ENCODE measurements at places on chromosomes 12 and 14.

GRCh38 chr12:117622087-117622486, 260.7 kb upstream of the NOS1 start:
- no peak for DNase-seq

GRCh38 chr14:95667249-95667693, 19.0 kb upstream of the TCL1B start:
- DNase-seq = no peak

GRCh38 chr12:94614288-94614721, 36.1 kb downstream of the TMCC3 start:
- DNase-seq = no peak

GRCh38 chr12:62258941-62259630, 1.1 kb upstream of the USP15 start:
- no peak for DNase-seq

- no peak for DNase-seq
Observed at GRCh38 chr14:59107819-59108218, 80.6 kb upstream of the DAAM1 start.

GRCh38 chr14:94768521-94769390, 1.2 kb downstream of the GSC start:
- no peak for DNase-seq

DNA sequence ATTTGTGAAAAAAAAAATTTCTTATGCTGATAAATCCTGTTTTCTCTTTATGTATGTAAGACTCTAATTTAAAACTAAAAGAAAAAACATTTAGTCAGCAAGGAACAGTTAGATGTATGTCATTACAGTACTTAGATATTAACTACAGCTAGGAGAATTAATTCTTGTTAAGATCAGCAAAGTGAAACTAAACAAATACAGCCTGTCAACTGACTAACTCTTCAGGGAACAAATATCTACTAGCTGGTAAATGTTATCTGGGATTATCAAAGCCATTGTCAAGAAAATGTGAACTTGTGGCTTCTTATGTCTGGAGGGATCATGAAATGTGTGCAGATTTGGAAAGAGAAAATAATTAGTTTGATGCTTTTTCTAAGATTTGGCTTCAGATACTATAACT, 27.5 kb downstream of the MGAT4C start:
- DNase-seq = no peak

- DNase-seq = no peak
Observed at GRCh38 chr12:2819810-2820209, 7.3 kb downstream of the ITFG2 start.

GRCh38 chr12:97075161-97075933, 168.3 kb downstream of the NEDD1 start:
- DNase-seq = peak; percentile 28

DNA sequence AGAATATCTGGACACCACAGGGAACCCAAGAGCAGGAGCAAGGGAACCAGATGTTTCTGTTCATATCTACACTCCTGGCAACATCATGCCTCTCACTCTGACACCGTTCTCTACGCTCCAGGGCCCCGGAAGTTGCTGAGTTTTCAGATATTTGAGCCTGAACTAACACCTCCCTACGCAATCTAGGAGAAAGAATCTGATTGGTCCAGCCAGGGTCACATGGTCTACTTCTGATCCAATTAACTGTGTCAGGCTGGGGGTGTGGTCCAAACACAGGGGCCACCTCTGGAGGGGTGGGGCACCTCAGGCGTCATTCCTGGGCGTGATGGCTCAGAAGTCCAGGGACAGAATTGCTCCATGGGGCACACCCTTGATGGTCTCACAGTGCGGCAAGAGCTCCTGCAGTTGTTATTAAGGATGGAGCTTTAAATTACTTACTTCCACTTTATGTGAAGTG, 165.5 kb downstream of the PTPN11 start:
- DNase-seq = no peak

- DNase-seq = no peak
Observed at GRCh38 chr14:55249423-55249822, 21.8 kb upstream of the FBXO34 start.

GRCh38 chr12:55736780-55737580, 5.9 kb upstream of the GDF11 start:
- no peak for DNase-seq

- DNase-seq = no peak
Observed at GRCh38 chr14:93276031-93276716, 56.7 kb downstream of the BTBD7 start.

GRCh38 chr14:78090864-78091263, 79.3 kb upstream of the NRXN3 start:
- DNase-seq = no peak

- no peak for DNase-seq
Observed at GRCh38 chr14:58167057-58167456, 15.0 kb upstream of the ARMH4 start.

- DNase-seq = no peak
Observed at GRCh38 chr12:29743077-29743476, 40.7 kb downstream of the TMTC1 start.

- peak; percentile 2 for DNase-seq
Observed at GRCh38 chr12:129184127-129184928, 331.1 kb downstream of the GLT1D1 start.

- DNase-seq = no peak
Observed at GRCh38 chr12:38610808-38611350, 294.3 kb downstream of the ALG10B start.

DNA sequence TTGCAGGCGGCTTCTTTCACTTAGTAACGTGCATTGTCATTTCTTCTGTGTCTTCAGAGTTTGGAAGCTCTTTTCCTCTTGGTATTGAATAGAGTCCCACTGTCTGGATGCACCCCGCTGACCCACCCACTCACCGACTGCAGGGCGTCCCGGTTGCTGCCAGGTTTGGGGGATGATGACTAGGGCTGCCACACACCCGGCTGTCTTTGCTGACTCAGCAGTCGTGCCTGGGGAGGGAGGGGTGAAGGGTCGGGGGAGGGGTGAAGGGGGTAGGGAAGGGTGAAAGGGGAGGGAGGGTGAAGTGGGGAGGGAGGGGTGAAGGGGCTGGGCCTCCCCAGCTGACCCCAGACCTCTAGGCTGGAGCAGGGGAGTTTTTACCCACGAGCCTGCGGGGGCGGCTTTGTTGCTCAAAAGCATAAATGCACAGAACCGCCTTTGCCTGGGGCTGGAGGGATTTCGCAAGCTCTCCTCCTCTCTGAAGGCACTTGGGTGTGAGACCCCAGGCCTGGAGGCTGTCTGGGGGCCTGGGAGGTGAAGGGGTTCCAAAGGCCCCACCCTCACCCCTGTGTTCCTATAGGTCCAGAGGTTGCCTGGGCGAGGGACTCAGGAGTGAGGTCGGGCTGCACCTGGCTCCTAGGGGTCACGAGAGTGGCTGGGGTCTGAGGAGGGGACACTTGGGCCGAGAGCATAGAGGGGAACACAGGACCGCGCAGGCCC, 31.3 kb upstream of the ULK1 start:
- no peak for DNase-seq

- no peak for DNase-seq
Observed at GRCh38 chr14:22255017-22255950, 333.7 kb downstream of the DAD1 start.

DNA sequence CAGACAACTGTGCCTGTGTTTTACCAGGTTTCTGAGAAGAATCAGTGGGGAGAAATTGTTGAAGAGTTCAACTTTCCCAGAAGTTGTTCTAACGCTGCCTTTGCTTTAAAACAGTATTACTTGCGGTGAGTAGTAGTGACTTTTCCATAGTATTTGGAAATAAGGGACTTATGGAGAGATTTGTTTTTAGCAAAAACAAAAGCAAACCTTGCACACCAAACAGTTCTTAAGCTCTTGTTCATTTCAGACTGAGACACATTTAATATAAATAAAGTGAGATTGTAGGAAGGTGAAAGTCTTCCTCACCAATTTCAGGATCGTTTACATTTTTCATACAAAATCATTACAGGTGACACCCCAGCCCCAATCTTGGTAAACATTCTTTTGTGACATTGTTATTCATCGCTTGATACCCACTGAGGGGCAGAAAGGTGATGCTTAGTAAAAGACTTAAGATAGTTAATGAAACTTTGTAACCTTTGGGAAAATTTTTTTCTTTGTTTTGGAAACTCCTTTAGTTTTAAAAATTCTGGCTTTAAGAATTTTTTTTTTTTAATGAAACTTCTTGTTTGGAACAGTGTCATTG, 1.8 kb downstream of the ARID2 start:
- no peak for DNase-seq

DNA sequence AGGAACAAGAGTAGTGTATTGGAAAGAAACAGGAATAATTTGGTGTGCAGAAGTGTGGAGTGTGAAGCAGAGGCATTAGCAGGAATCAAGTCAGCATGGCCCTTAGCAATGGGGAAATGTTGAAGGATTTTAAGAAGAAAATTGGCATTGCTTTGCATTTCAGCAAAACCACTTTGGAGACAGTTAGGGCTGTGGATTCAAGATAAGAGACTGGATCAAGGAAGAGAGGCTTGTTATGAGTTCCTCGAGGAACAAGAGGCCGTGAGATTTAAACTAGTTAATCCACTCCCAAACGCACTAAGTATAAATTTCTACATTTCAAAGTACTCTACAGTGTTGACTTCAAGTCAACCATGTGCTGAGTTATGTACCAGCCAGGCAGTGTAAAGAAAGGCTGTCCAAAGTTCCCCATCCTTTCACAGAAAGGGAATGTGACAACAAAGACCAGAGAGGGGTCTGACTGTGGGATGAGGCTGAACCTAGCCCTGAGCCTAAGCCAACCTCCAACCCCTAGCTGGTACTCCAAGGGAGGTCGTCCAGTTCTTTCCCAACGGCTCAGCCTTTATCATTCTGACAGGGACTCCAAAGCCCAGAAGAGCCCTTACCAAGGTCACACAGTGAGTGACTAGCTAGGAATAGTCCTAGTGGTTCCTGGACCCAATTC, 91.2 kb upstream of the BMP4 start:
- DNase-seq = no peak

All from astrocyte of the cerebellum (primary cell).